NCI-H2171 treated with DMSO at 0.1 percent for 48 hours (cell line): ENCODE measurements at places on chromosomes 1 and 21.

DNA sequence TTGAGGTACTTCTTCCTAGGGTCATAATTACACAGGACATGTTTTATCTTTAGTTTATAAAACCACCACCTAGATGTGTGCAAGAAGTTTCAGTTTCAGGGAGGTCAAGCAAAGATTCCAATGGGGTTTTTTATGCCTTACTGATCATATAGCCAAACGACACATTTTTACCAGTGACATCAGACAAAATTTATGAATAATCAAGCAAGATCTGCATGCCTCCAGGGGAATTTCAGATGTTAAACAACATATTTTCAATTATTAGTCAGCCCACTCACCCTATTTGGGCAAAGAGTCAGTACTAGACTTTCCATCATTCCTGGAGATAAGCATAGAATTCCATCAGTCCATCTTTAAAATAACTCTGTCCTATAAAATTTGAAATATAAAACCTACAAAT is 867.4 kb downstream of the KCNT2 start:
- no peak for DNase-seq

GRCh38 chr1:27689423-27690173 is 17.6 kb upstream of the IFI6 start:
- DNase-seq, result no peak

- DNase-seq, result no peak
These were observed 3.8 kb upstream of the TAL1 start for GRCh38 chr1:47235806-47236205.

GRCh38 chr1:150881331-150882070 is 5.1 kb upstream of the ARNT start:
- DNase-seq, result no peak

GRCh38 chr1:155091071-155092051 is 12.7 kb downstream of the EFNA3 start:
- peak; percentile 65 for DNase-seq

DNA sequence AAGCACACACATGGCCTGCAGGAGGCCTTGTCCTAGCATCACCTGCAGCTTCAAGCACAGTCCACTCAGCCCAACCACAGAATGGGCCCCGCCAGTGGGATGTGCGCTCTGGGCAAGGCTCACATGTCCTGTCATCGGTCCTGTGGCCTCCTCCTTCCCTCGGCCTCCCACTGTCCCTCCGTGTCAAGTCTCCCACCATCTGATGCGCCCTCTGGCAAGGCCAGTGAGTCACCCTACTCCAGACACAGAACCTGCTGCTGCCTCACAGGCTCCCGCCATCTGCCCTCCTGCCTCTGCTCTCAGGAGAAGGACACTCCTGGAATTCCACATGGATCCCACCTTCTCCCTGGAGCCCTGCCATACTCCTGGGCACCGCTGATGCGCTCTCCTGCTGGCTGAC is 14.2 kb downstream of the KCNAB2 start:
- DNase-seq, result peak; percentile 17

DNA sequence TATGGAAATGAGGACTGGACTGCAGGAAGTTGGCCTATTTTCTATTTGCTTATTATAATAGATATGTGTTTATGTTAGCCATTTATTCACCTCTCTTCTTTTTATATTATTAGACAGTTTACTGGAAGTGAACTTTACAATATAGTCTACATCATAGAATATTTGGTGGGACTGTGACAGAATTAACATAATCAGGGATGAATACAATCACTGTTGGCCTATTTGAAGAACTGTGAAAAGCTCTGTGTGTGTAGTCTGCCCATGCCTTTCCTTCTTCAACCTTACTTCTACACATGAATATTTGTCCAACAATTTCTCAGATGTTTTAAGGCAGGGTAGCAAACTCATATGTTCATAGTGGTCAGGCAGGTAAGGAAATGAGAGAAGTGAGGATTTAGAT is 12.4 kb downstream of the MPZ start:
- DNase-seq, result no peak

- no peak for DNase-seq
These were observed 25.1 kb upstream of the TP53BP2 start for GRCh38 chr1:223870617-223871574.

- no peak for DNase-seq
These were observed 108.6 kb downstream of the SIM2 start for GRCh38 chr21:36807422-36807928.

GRCh38 chr1:7621334-7622219 is 149.5 kb upstream of the VAMP3 start:
- no peak for DNase-seq

DNA sequence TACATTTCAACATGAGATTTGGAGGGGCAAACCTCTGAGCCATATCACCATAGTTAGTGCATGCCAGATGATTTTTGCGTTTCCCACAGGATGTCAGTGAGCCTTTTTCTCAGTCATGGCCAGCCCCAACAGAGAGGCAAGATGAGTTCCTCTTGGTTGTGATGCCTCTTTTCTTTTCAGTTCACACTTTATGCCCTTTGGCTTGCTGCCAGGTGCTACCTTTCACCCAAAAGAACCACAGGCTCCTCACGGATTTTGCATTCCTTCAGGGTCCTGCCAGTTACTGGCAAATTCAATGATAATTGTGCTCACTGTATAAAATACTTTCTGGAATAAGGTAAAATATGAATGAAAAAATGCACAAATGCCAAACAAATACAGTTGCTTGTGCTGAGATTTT is 411.3 kb downstream of the KIF26B start:
- DNase-seq, result no peak

- DNase-seq, result peak; percentile 88
These were observed 34.5 kb downstream of the RAB3B start for GRCh38 chr1:51955797-51956527.

GRCh38 chr1:162220009-162220539 is 150.6 kb downstream of the NOS1AP start:
- no peak for DNase-seq

GRCh38 chr1:46246548-46247435 is 771 bp upstream of the RAD54L start:
- peak; percentile 58 for DNase-seq

- DNase-seq, result peak; percentile 47
These were observed 13.5 kb downstream of the LDLRAP1 start for GRCh38 chr1:25556791-25557476.

DNA sequence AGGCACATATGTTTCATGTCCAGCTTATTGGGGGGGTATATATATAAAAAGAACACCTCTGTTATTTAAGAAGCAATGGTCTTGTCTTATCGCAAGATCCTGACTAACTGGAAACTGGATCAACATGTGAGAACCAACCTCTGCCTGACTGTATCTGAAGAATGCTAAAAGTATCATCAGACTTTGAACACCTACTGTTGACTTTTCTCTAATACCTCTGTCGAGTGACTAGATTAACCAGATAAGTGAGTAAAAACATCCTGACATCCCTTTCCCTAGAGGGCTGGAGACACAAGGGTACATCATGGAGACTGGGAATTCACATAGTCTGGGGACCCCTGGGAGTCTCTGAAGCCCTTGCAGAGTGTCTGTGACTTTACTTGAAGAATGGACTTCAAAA is 26.3 kb upstream of the PIGC start:
- no peak for DNase-seq

- DNase-seq, result no peak
These were observed 29.1 kb downstream of the TTC39A start for GRCh38 chr1:51301152-51301843.

GRCh38 chr1:19065526-19066247 is 109.2 kb upstream of the IFFO2 start:
- DNase-seq, result no peak

DNA sequence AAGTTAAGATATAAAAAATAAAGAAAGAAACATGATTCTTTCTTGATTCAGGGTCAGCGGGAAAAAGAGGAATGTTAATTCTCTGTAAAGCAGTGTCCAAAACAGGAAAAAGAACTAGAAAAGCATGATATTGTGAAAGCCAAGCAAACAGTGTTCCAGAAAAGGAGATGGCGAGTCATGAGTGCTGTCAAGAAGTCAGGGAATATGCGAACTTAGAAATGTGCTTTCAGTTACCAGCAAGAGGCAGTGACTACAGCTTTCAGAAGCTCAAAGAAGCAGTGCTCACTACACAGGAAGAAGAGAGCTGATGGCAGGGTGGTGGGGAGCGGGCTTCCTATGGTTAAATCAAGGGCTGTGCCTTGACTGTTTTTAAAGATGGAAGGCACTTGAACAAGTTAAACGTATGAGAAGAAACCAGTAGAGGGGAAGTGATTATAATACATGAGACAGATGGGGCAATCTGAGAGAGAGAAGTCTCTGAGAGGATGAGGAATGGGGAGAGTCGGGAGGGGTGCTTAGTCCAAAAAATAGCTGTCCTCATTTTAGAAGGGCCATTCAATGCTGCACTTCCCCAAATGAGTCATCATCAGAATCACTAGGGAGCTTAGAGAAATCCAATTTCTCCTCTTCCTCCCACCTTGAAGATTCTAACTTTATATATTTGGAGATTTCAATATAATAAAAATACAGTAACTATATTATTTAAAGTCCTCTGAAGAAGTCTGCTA is 90.4 kb downstream of the KCNK1 start:
- peak; percentile 17 for DNase-seq
